ENCODE measurements at places on chromosomes 11 and 22. TPM values are rescaled to one million over a fixed set of nuclear protein-coding genes. Genes with fewer than 3 reads are reported as not detected.
A peak's percentile ranks its signal among the peaks of the same experiment; 100 is the strongest.

- H3K4me1 ChIP-seq = peaks cover 11% of the 10 kb centered on the region
- no peaks in the 10 kb centered on the region for H3K36me3 ChIP-seq
- H3K27ac ChIP-seq = no peak overlapping the region
Observed at GRCh38 chr11:72635309-72635915, 38.8 kb downstream of the PDE2A start.

DNA sequence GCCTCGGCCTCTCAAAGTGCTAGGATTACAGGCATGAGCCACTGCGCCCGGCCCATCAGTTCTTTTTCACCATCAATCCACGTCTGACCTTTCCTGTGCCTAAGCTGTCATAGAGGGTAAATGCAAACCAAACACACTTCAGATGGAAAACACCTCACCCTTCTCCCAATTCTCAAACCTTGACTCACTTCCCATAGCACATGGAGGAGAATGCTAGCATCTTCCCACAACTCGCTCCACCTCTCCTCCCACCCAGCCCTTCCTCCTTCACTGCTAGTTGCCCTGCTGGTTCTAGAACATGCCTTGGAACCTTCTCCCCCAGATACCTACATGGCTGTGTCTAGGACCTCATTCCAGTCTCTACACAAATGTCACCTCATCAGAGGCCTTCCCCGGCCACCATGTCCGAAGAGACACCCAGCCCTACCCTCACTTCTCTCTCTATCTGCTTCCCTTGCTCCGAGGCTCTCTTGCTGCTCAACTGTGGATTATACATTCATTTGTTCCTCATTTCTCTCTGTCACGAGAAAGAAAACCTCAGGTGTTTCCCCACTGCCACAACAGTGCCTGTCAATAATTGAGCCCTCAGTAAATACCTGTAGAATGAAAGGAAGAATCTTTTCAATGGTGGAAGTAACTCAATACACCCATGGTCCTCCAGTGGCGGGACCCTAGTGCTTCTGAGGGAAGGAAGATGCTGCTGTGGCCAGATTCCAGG lies 21.3 kb upstream of the NCF4 start:
- no peaks in the 10 kb centered on the region for H3K36me3 ChIP-seq
- no peak overlapping the region for H3K27ac ChIP-seq
- H3K4me1 ChIP-seq = no peaks in the 10 kb centered on the region
- H3K27me3 ChIP-seq = peaks cover 33% of the 10 kb centered on the region

- H3K27me3 ChIP-seq = no peaks in the 10 kb centered on the region
- H3K27ac ChIP-seq = no peak overlapping the region
- no peak for DNase-seq
- no peak overlapping the region for H3K4me3 ChIP-seq
- H3K4me1 ChIP-seq = peaks cover 14% of the 10 kb centered on the region
Observed at GRCh38 chr11:24593332-24593731, 96.5 kb downstream of the LUZP2 start.

GRCh38 chr11:126384449-126385070 lies 29.1 kb downstream of the ST3GAL4 start:
- peak overlapping the region; percentile 34 for H3K27ac ChIP-seq
- H3K4me1 ChIP-seq = peaks cover 21% of the 10 kb centered on the region
- no peaks in the 10 kb centered on the region for H3K36me3 ChIP-seq
- H3K4me3 ChIP-seq = no peak overlapping the region

DNA sequence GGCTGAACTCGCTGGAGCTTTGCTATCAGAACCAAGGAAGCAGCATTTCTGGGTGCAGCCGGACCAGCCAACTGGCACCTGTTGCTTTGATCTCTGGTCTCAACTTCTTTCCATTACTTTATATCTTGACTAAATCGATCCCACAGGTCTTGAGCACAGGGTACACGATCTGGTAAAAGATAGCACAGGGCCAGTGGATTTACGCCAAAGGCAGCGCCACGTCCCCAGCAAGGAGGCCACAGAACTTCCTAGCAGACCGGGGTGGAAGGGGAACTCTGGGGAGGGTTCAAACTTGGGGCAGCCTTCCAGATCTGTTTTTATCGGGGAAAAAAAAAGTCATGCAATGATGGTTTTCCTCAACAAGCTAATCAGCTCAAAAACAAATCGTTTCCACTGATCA lies 14.0 kb downstream of the VPS37C start:
- peaks cover 57% of the 10 kb centered on the region for H3K4me1 ChIP-seq
- H3K27ac ChIP-seq = peak overlapping the region; percentile 81
- H3K4me3 ChIP-seq = no peak overlapping the region
- no peaks in the 10 kb centered on the region for H3K36me3 ChIP-seq

GRCh38 chr11:114826910-114827442 lies 148.6 kb downstream of the NXPE2 start:
- no peak overlapping the region for H3K27ac ChIP-seq
- H3K4me1 ChIP-seq = peaks cover 8% of the 10 kb centered on the region
- no peaks in the 10 kb centered on the region for H3K36me3 ChIP-seq
- no peak for DNase-seq

DNA sequence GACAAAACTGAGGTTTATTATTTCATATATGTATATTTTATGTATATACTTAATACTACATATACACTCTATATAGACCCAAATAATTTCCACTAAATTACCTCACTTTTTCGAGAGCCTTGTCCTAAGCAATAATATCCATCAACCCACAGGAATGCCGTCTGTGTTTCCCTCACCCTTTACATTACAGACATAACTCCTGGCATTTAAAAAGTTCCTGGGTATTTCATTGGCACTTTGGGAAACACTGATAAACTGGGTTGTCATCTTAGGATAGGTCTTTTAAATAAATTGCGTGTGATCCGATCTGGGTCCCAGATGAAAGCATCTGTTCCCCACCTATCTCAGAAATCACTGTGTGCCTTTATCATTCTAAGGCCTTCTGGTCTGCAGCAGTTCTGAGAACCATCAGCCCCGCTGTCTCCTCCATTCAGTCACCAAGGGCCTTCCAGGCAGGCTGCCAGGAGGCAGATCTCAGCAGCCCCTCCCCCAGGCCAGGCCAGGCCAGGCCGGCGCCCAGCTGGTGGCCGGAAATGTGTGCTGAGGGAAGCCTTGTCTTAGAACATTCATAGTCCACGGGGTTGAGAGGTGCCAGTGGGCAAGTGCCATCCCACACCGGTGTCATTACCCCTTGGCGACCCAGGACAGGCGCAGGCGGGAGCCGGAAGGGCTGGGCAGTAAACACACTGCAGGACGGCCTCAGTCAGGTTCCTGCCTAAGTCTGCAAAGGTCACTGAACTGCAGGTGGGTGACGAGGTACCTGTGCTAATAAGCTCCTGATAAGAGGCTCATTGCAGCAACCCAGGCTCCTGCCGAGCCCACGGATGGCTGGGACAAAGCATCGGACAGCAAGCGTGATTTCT lies 3.3 kb downstream of the FGF19 start:
- peaks cover 34% of the 10 kb centered on the region for H3K27me3 ChIP-seq
- DNase-seq = no peak
- H3K27ac ChIP-seq = peak overlapping the region; percentile 53
- no peaks in the 10 kb centered on the region for H3K36me3 ChIP-seq
- H3K4me3 ChIP-seq = peak overlapping the region; percentile 32

DNA sequence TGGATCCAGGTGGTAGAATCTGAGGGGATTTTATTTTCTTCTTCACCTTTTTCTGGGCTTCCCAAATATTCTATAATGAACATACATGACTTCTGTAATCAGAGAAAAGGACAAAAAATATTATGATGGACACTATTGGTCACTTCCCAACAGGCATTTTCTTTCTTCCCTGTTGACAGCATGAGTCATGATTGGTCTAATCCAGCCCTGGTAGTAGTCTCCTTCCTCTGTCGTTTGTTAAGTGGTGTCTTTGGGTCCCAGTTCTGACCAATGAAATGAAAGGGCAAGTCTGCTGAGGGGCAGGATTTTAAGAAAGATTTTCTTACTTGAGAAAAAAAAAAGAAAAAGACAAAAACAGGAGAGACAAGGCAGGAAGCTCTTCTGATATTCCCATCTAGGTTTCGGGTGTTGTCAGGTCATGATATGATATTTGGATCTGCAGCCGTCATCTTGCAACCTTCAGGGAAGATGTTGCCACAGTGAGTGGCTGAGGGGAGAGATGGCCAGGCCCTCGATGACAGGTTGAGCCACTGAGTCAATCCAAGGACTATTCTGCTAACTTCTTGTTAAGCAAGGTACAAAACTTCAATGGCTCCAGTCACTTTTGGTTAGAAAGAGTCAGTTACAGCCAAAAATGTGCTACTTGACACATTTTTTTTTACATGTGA lies 23.3 kb upstream of the PLEKHB1 start:
- no peak overlapping the region for H3K4me3 ChIP-seq
- no peaks in the 10 kb centered on the region for H3K36me3 ChIP-seq
- no peak for DNase-seq
- peaks cover 28% of the 10 kb centered on the region for H3K27me3 ChIP-seq
- H3K4me1 ChIP-seq = peaks cover 6% of the 10 kb centered on the region
- H3K27ac ChIP-seq = no peak overlapping the region

- no peak overlapping the region for H3K4me3 ChIP-seq
- no peak for DNase-seq
Observed at GRCh38 chr11:77244277-77245027, 57.0 kb downstream of the GDPD4 start.

- H3K27ac ChIP-seq = no peak overlapping the region
- H3K4me3 ChIP-seq = no peak overlapping the region
- no peak for DNase-seq
Observed at GRCh38 chr11:34284156-34284555, 73.7 kb downstream of the ABTB2 start.

DNA sequence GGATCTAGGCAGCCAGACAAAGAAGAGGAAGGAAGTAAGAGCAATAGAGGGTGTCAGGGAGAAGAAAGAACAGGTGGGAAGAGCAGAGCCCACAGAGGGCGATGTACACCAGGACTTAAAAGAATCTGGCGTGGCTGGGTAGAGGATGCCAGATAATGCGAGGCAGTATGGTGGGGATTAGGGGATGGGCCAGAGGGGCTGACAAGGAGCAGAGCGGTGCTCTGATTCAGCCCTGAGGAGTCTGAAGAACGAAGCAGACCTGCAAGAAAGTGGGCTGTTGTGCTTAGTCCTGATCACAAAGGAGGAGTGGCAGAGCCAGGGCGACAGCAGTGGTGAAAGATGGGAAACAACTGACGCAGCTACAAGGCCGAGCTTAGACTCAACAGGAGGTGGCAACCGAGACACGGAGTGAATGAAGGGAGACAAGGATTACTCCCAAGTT lies 163.7 kb downstream of the LARGE1 start:
- peak overlapping the region; percentile 23 for H3K4me3 ChIP-seq
- H3K36me3 ChIP-seq = peaks cover 50% of the 10 kb centered on the region
- H3K27ac ChIP-seq = peak overlapping the region; percentile 47
- no peak for DNase-seq
- peaks cover 49% of the 10 kb centered on the region for H3K4me1 ChIP-seq

DNA sequence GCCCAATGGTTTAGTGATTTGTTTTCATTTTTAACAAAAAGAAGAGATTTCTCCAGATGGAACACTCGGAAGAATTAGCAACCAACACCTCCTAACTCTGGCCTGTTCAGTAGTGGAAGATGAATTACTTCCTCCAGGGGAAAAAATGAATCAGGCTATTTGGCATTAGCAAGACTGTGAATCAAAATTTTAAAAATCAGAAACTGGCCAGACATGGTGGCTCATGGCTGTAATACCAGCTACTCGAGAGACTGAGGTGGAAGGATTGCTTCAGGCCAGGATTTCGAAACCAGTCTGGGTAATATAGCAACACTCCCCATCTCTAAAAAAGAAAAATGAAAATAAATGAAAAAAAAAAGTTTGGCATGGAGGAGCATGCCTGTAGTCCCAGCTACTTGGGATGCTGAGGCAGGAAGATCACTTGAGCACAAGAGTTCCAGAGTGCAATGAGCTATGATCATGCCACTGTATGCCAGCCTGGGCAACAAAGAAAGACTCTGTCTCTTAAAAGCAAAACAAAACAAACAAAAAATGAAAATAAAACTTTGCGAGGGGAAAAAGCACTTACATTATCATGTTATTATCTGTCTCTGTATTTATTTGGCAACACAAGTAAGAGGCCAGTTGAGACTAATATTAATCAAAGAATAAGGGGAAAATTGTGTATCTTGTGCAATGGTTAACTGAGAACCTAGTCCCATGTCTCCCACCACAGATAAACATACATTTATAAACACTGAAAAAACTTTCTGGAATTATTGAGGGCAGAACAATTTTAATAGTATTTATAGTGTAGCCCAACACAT lies 796.3 kb upstream of the ANO3 start:
- H3K4me3 ChIP-seq = no peak overlapping the region
- DNase-seq = no peak
- H3K4me1 ChIP-seq = no peaks in the 10 kb centered on the region
- H3K36me3 ChIP-seq = no peaks in the 10 kb centered on the region

DNA sequence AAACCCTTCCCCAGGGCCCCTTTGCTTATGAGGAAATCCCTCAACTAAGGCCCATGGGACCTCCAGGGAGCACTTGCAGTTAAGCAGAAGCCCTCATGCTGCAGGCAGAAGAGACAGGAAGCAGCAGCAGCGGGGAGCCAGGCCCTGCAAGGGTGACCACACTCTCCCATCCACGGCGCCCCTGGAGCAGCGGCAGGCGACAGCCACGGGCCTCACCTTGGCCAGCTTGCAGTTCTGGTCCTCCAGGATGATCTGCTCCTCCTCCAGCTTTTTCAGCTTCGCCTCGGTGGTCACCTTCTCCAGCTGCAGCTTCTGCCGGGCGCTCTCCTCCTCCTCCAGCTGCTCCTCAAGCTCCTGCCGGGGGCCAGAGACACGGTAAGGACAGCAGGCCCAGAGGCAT lies 47.0 kb downstream of the APOL1 start:
- no peaks in the 10 kb centered on the region for H3K4me1 ChIP-seq
- H3K27ac ChIP-seq = no peak overlapping the region
- DNase-seq = no peak
- no peaks in the 10 kb centered on the region for H3K27me3 ChIP-seq
- no peak overlapping the region for H3K4me3 ChIP-seq

GRCh38 chr11:124758355-124759265 lies 3.5 kb downstream of the ESAM start:
- DNase-seq = no peak
- H3K4me3 ChIP-seq = peak overlapping the region; percentile 88

DNA sequence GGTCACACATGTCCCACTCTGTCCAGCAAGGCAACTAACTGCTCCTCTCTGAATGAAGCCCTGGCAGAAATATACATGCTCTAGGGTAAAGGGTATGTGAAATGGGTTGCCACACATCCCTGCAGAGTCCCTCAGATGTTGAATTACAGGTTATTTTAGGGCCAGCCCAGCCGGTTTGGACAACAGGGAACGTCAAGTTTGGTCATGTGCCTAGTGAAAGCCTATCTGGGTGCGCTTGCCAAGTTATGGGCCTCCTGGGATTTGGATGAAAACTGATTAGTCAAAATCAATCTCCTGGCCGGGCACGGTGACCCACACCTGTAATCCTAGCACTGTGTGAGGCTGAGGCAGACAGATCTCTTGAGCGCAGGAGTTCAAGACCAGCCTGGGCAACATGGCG lies 10.4 kb downstream of the AP1B1 start:
- H3K4me3 ChIP-seq = peak overlapping the region; percentile 54
- H3K36me3 ChIP-seq = peaks cover 21% of the 10 kb centered on the region
- no peaks in the 10 kb centered on the region for H3K27me3 ChIP-seq
- peaks cover 37% of the 10 kb centered on the region for H3K4me1 ChIP-seq

SYNGR1 gene
- total RNA-seq = 47.9 TPM

TKFC gene
- total RNA-seq = 72.6 TPM

KCNJ1 gene
- 0.27 TPM for total RNA-seq

PGGHG gene
- total RNA-seq = 32.5 TPM

IL10RA gene
- total RNA-seq = 0.48 TPM

ATXN10 gene
- total RNA-seq = 117 TPM

ARFIP2 gene
- 77.3 TPM for total RNA-seq

PATE2 gene
- not detected for total RNA-seq

DCUN1D5 gene
- total RNA-seq = 32.4 TPM

MEN1 gene
- total RNA-seq = 35.5 TPM

ARHGEF17 gene
- total RNA-seq = 69.7 TPM

CD44 gene
- total RNA-seq = 54.7 TPM
